ENCODE measurements at places on chromosomes 4 and X.

DNA sequence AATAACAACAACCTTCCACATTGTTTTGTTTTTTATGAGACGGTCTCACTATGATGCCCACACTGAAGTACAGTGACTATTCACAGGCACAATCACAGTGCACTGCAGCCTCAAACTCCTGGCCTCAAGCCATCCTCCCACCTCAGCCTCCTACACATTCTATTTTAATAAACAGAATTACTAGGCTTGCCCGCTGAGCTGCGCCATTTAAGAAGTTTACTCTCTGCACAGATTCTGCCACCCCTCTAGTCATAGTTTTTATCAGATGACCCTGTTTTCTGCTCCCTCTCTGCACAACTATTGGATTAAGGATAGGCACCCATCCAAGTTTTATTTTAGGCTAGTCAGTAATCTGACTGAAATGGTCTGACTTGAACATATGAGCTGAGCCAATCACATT lies 11.3 kb upstream of the COX18 start:
- DNase-seq, result no peak

- no peak for DNase-seq
Observed at GRCh38 chrX:136039485-136039884, 54.2 kb downstream of the SLC9A6 start.

DNA sequence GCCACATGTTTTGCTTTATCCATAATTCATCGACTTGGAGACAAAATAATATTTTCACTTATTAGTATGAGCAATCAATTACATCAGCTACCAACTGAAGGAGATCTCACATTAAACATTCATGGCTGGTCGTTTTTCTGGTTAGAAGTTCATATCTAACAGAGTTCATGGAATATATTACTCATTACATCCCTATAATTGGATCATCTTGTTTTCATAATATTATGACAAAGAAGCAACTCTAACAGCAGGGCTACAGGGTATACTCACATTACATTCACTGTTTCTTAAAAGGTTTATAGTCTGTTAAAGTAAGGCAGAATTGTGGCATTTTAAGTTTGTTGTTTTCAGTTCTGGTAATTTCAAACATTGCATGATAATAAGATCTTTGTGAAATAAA lies 33.0 kb downstream of the GSTCD start:
- DNase-seq, result no peak

- DNase-seq, result no peak
Observed at GRCh38 chr4:15990570-15991285, 27.8 kb upstream of the FGFBP2 start.

DNA sequence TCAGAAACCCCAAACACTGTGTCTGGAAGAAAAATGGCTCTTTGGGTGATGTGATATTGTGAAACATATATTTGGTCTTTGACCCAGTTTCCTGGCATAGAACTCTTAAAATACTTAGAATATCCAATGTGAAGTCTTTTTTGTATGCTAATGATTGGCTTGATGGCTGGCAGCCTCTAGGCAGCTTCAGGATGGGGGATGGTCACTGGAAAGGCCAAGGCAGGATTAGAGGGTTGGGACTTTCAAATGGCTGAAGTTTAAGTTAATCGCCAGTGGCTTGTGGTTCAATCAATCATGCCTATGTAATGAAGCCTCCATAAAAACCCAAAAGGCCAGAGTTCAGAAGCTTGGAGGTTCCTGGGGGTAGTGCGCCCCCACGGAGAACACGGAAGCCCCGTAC lies 33.5 kb upstream of the ESX1 start:
- no peak for DNase-seq

GRCh38 chr4:6303943-6304342 lies 34.3 kb downstream of the WFS1 start:
- DNase-seq, result no peak

GRCh38 chr4:25058796-25059195 lies 28.1 kb upstream of the LGI2 start:
- DNase-seq, result no peak

GRCh38 chr4:5884796-5885195 lies 8.1 kb downstream of the CRMP1 start:
- no peak for DNase-seq

GRCh38 chrX:154799556-154800348 lies 5.5 kb downstream of the MPP1 start:
- DNase-seq, result no peak

DNA sequence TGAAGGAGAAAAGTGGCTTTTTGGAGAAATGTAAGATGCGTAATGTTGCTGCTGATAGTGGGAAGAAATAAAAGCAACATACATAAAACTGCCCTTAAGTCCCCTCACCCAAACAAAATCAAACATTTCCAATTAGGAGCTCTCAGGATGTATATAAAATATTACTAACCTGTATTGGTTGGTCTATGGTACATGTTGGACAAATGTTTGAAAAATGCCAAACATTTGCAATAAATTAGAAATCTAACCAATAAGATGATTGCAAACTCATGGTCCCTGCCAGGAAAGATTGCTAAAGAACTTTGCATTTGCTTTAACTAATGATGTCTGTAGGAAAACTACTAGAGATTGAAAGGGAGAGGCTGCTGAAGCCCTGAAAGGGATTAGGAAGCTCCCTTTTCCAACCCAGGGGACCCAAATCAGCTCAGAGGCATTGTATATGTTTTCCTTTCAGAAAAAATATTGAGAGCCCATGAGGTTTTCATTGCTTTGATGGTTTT lies 1.8 kb downstream of the SFRP2 start:
- DNase-seq, result no peak

- no peak for DNase-seq
Observed at GRCh38 chr4:128608006-128608405, 201.5 kb upstream of the JADE1 start.

GRCh38 chr4:185352741-185353140 lies 43.0 kb downstream of the LRP2BP start:
- no peak for DNase-seq

GRCh38 chrX:48940404-48940955 lies 16.9 kb downstream of the OTUD5 start:
- DNase-seq, result no peak

GRCh38 chrX:11430271-11430670 lies 137.1 kb downstream of the AMELX start:
- no peak for DNase-seq

DNA sequence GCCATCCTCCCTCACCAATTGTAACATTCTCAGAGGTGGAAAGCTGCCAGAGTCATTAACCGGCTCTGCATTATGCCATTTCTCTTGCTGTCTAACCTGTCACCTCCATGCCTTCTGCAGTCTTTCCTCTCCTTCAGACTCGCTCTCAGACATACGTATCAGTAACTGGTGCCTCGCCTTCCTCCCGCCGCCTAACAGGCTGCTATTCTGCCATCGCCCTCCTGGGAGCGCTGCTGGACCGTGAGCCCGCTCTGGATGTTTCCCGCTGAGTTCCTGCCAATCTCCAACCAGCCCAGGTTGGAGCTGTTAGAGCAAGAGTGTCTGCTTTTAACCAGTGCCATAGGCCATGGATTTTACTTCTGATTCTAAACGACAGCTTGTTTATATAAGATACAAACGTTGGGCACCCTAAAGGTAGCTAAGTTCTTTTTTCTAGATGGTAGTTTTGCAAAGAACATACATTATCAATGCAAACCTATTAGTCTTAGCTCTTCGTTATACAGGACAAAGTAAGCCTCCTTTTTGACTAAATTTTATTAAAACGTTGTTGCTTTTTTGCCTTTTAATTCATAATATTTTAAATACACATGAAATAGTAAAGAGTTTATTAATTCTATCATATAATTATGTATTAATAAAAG lies 59.5 kb upstream of the NEIL3 start:
- DNase-seq, result peak; percentile 29

- DNase-seq, result peak; percentile 33
Observed at GRCh38 chr4:2712261-2712842, 43.8 kb downstream of the TNIP2 start.

All from HuH-7.5 (cell line).